Activated CD8-positive, alpha-beta memory T cell treated with anti-CD3 and anti-CD28 coated beads for 24 hours (primary cell): ENCODE measurements at places on chromosomes 4 and X.

GRCh38 chr4:186724058-186724863, 605 bp upstream of the FAT1 start:
- no peak for DNase-seq

- DNase-seq = no peak
Measured at GRCh38 chr4:158484173-158484885, 37.4 kb upstream of the RXFP1 start.

- DNase-seq = peak; percentile 58
Measured at GRCh38 chr4:40240040-40240653, 43.3 kb downstream of the RHOH start.

DNA sequence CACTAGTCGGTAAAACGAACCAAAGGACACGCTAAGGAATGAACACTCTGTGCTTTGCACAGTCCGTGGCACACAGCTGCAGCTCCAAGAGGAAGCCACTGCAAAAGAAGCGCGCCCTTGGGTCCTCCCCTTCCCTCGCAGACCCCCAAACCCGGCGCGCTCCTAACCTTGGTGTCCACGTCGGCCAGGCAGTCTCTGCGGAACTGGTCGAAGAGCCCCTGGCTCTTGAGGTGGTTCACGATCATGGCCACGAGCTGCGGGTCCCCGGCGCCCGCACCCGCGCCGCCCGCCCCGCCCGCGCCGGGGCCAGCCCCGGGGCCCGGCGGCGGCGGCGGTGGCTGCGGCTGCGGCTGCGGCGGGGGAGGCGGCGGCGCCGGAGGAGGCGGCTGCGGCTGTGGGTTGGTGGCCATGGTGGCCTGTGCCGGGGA, 333 bp downstream of the BOD1L1 start:
- no peak for DNase-seq

- DNase-seq = peak; percentile 71
Measured at GRCh38 chrX:69163936-69164741, 1.1 kb downstream of the PJA1 start.

DNA sequence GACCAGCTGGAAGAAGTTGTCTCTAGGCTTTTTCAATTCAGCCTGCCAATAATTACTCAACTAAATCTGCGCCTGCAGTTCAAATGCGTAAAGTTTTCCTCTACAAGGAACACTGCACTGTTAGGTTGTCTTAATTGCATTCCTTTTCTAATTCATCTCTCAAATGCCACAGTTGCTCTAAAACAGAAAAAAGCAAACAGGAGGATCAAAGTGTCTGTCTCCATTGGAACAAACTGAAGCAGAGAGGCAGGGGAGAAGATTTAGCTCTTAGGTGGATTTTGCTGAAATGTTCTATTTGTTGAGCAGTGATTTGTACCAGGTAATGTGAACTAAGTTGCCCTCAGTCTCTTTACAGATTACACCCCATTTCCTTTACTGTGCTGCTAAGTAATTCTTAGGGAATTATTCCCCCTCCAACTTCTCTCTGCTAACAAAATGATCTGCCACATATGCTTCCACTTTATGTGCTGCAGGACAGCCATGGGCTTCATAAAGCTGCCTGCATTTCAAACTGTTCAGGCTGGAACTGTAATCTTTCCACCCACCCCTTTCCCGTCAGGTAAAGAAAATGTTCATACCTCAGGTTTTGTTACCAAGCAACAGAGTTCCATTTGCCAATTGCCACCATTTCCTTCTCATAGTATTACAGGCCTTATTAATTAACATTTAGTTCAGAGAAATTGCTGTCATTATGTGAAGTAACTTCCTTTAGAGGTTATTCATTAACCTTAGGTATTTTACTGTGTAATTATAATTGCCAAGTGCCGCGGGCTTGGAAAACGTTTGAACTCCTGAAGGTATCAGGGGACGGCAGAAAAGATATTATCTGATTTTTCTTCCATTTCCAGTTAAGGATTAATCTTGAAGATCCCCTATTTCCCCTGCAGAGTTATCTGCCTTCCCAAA, 149.3 kb downstream of the SPRY1 start:
- no peak for DNase-seq

GRCh38 chr4:112253382-112254000, 21.9 kb downstream of the AP1AR start:
- DNase-seq = no peak

GRCh38 chr4:120865985-120866384, 56.5 kb downstream of the PRDM5 start:
- DNase-seq = no peak

- no peak for DNase-seq
Measured at GRCh38 chr4:55661398-55662056, 25.4 kb upstream of the NMU start.

GRCh38 chr4:123776267-123776666, 379.7 kb downstream of the SPRY1 start:
- no peak for DNase-seq

DNA sequence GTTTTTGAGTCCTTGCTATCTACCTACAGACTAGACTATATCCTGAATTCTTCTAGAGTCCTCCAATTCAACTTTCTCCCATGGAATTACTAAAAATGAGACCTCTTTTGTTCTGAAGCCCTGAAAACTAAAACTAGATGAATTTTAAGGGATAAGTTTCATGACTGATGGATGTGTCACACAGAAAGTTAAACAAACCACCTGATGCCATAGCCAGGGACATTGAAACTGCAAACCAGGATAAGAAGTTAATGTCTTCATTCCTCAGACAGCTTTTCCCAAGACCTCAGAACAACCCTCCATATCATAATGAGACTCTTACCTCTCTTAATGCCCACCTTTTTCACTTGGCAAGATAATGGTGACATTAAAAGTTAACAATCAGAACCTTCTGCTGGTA, 81.5 kb upstream of the PTPN13 start:
- no peak for DNase-seq

DNA sequence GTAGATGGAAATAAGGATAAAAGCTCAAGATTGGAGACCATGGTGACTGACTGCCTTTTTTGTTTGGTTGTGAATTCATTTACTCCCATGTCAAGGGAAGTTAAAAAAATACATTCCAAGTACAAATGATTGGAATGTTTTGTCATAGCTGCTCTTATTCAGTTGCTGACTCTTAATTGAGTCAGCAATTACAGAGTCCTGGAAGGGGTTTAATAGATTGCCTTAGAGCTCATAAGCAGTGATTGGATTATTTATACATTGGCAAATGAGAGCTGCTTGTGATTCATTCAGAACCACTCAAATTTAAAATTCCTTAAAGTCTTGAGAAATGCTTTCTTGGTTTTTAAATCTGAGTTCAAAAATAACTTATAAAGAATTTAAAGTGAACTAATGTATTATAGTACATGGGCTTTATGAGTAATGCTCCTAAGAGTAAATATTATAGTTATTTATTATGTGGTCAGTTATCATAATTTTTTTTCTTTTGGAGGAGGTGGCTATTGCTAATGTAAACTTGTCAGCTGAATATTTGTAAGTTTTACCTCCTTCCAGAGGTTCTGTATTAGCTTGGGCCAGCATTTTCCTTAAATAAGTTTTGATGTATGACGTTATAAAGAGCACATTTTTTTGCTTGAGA, 13.6 kb downstream of the JADE1 start:
- DNase-seq = no peak

- DNase-seq = no peak
Measured at GRCh38 chr4:83046693-83047473, 11.9 kb downstream of the COPS4 start.

GRCh38 chrX:64169988-64170387, 35.5 kb downstream of the AMER1 start:
- DNase-seq = no peak

- DNase-seq = no peak
Measured at GRCh38 chrX:10507181-10507580, 113.2 kb downstream of the MID1 start.

DNA sequence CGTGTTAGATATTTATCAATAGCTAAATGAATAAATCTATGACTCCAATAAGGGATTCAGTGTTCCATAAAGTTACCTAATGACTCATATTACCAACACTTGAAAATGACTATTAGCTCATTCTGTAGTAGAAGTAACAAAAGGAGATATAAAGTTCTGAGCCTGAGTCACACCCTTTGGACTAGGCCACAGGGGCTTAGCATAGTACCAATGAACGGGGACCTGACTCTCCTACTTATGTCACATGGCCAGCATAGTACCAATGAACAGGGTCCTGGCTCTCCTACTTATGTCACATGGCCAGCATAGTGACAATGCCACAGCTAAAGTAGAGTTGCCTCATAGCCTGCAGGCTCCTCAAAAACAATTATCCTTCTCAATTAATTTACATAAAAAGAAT, 43.7 kb downstream of the MAGEB16 start:
- DNase-seq = no peak

- no peak for DNase-seq
Measured at GRCh38 chr4:188680004-188680666, 540.9 kb downstream of the TRIML1 start.

DNA sequence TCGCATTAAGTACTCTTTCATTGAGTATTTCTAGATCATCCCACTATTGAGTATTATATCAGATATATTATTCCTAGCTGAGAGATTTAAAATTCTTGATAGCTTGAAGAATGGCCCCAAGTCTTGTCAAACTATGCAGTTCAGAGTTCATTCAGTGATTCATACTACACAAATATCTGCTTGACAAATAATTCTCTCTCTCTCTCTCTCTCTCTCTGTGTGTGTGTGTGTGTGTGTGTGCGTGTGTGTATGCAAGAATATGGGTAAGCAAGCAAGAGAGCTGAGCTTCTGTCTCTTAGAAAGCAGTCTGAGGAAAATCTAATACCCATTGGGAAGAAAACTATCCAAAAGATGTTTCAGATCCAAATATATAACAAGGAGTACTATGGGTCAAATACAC, 142.0 kb downstream of the SLC10A7 start:
- DNase-seq = no peak
